ENCODE measurements at places on chromosomes 16 and 17. TPM values are rescaled to one million over a fixed set of nuclear protein-coding genes. Genes with fewer than 3 reads are reported as not detected.

TMEM114 gene
- total RNA-seq = 0.52 TPM

KRT15 gene
- 0.03 TPM for total RNA-seq

KRTAP4-9 gene
- not detected for total RNA-seq

- H3K27ac ChIP-seq = no peak overlapping the region
- no peaks in the 10 kb centered on the region for H3K27me3 ChIP-seq
- peaks cover 4% of the 10 kb centered on the region for H3K4me1 ChIP-seq
- no peak for DNase-seq
- H3K4me3 ChIP-seq = no peak overlapping the region
- H3K36me3 ChIP-seq = no peaks in the 10 kb centered on the region
These were observed 682.4 kb downstream of the TOX3 start for GRCh38 chr16:51864575-51864974.

DNA sequence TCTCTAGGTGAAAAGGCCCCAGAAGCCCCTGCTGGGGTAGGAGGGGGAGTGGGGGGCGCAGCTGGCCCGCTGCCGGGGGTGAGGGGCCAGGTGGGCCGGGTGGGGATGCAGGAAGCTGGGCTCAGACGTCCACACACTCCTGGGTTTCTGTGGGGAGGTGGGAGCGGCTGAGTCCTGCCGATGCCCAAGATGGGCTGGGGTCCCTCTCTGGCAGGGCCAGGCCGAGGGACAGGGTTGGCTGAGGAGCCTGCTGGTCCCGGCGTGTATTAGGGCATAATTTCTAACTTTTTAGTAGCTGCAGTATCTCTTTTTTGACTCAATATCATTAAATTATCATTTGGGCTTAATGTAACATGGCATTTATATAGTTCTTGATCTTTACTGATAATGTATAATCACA lies 121.4 kb upstream of the CORO6 start:
- H3K4me1 ChIP-seq = no peaks in the 10 kb centered on the region
- H3K4me3 ChIP-seq = no peak overlapping the region
- no peak for DNase-seq
- no peak overlapping the region for H3K27ac ChIP-seq
- no peaks in the 10 kb centered on the region for H3K36me3 ChIP-seq
- H3K27me3 ChIP-seq = no peaks in the 10 kb centered on the region

DNA sequence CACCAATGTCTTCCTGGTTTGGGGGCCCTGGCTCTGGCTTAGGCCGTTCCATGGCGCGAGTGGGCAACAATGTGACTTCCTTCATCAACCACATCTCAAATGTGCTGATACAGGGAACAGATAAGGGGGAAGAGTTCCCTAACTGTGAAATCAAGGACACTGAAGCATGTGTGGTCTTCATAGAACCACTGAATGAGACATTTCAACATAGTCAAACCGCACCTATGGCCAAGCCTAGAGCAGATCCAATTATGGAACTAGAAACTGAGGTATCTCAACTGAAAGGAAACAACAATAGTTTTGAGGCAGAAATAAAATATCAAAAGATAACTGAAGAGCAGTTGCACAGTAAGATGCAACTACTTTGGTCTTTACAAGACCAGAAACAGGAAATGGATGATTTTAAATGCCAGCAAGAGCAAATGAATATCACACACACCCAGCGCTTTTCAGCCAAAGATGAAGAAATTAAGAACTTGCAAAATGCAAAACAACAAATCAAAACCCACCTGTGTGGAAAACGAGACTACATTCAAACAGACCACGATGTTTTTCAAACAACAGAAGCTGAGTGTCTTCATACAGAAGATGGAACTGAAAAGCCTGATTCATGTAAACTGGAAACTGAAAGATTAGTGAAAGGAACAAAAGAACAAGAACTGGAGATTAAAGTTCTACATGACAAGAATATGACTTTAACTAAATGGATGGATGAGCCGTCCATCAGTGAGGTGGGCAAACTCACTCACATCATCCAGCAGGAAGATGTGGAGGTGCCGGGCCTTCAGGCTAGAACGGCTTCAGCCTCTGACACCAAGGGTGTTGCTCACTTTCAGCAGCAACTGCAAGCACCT lies 18.1 kb upstream of the LCMT1 start:
- DNase-seq = no peak
- H3K4me1 ChIP-seq = no peaks in the 10 kb centered on the region
- H3K27ac ChIP-seq = no peak overlapping the region
- no peak overlapping the region for H3K4me3 ChIP-seq
- H3K36me3 ChIP-seq = no peaks in the 10 kb centered on the region

DNA sequence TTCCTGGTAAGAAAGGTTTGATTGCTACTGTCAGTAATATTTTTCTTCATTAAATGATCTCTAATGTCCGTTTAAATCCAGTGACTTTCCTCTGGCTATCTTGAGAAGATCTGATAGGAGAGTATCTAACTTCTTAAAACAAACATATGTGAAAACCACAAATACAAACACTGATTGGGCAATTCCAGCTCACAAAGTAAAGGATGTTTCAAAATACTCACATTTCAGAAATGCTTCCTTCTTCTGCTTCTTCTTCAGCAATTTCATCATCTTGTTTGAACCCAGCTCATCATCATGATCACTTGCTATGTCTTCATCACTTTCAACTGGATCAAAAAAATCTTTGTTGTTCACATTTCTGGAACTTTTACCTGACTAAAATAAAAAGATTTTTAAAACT lies 64.3 kb upstream of the RBL2 start:
- no peaks in the 10 kb centered on the region for H3K4me1 ChIP-seq
- H3K4me3 ChIP-seq = no peak overlapping the region
- H3K27me3 ChIP-seq = peaks cover 21% of the 10 kb centered on the region
- DNase-seq = no peak

DNA sequence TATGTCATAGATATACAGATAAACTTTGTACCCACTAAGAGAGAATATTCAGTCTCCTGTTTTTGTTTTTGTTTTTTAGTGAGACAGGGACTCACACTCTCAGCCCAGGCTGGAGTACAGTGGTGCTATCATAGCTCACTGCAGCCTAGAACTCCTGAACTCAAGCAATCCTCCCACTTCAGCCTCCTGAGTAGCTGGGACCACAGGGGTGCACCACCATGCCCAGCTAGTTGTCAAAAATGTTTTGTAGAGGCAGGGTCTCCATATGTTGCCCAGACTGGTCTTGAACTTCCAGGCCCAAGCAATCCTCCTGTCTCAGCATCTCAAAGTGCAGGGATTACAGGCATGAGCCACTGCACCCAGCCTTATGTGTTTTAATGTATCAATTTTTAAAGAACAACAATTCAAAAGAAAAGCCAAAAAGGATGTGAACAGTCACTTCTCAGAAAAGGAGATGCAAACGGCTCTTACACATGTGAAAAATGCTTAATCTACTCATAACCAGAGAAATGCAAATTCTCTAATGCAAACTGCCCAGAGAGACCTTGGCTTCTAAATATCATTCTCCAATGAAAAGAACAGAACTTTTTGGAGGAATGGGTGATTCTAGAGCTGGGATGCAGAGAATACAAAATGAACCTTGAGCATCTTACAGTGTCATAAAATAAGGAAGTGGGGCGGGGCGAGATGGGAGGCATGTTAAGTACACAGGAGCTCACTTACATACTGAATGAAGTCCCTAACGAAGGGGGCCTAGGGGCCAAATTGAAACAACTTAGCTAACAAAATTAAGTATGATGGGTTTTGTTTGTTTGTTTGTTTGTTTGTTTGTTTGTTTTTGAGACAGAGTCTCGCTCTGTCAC lies 7.3 kb upstream of the CMTM3 start:
- no peak overlapping the region for H3K4me3 ChIP-seq
- no peaks in the 10 kb centered on the region for H3K4me1 ChIP-seq
- DNase-seq = no peak
- H3K27ac ChIP-seq = no peak overlapping the region
- no peaks in the 10 kb centered on the region for H3K36me3 ChIP-seq

DNA sequence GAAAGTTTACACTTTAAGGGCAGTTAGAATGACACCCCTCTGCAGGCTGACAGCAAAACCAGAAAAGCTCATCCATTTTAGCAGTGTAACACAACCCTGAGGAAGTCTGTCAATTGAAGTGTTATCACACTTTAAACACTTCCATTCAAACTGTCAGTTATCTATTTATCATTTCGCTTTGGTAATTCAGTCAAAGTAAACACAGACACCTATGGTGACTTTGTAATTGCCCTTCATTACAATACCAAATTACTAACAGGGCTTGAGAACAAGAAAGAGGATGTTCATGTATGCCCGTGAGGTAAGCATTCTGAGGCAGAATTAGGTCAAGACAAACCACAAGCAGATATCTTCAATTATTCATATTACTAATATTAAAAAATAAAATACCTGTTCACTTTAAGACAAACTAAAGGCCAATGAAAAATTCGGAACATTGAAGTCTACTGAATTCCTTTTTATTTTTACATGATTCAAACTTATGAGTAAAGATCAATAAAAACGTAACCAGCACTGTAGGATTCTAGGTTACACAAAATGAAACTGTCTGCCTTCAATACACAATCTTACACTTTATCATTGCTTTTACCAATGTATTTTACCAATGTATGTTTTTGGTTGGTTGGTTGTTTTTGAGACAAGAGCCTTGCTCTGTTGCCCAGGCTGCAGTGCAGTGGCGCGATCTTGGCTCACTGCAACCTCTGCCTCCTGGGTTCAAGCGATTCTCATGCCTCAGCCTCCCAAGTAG lies 57.1 kb downstream of the BRIP1 start:
- H3K4me3 ChIP-seq = no peak overlapping the region
- peak; percentile 5 for DNase-seq
- H3K4me1 ChIP-seq = no peaks in the 10 kb centered on the region

GRCh38 chr16:49057391-49057790 lies 224.2 kb downstream of the CBLN1 start:
- H3K4me1 ChIP-seq = peaks cover 11% of the 10 kb centered on the region
- H3K27me3 ChIP-seq = no peaks in the 10 kb centered on the region
- no peak overlapping the region for H3K4me3 ChIP-seq
- H3K36me3 ChIP-seq = no peaks in the 10 kb centered on the region

DNA sequence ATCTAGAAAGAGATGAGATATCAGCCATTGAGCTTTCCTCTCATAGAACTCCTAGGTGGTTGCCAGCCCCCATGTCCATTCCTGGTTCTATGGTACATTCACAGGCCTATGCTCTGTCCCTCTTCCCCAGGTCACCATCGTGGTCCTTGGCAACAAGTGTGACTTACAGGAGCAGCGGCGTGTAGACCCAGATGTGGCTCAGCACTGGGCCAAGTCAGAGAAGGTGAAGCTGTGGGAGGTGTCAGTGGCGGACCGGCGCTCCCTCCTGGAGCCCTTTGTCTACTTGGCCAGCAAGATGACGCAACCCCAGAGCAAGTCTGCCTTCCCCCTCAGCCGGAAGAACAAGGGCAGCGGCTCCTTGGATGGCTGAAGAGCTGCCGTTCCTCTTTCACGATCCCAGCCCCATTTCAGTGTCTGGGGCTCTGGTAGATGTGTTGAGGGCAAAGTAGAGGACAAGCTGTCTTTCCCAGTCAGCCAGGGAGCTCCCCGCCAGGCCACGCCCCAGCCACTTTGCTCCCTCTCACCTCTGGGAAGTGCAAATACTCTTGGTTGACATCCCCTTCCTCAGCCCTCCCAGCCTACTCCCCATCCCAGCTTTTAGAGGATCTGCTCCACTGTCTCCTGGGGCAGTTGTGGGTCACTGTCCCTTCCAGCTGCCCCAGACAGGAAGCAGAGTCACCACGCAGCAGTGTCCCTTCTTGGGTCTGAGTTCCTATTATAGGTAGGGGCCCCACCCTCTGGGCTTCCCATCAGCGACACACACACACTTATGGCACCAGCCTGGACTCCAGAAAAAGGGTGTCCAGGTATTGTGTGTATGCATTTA lies 3.8 kb downstream of the NKIRAS2 start:
- H3K27me3 ChIP-seq = no peaks in the 10 kb centered on the region
- peaks cover 6% of the 10 kb centered on the region for H3K36me3 ChIP-seq
- DNase-seq = no peak

- H3K27ac ChIP-seq = no peak overlapping the region
- DNase-seq = peak; percentile 69
- H3K36me3 ChIP-seq = no peaks in the 10 kb centered on the region
These were observed 50.9 kb upstream of the CDC42EP4 start for GRCh38 chr17:73362697-73363096.

- H3K36me3 ChIP-seq = no peaks in the 10 kb centered on the region
- H3K4me1 ChIP-seq = peaks cover 50% of the 10 kb centered on the region
- no peak for DNase-seq
- peak overlapping the region; percentile 78 for H3K4me3 ChIP-seq
- peak overlapping the region; percentile 6 for H3K27ac ChIP-seq
- H3K27me3 ChIP-seq = no peaks in the 10 kb centered on the region
These were observed 3.3 kb downstream of the NXN start for GRCh38 chr17:976312-976711.

GRCh38 chr16:58012481-58012880 lies 11.3 kb downstream of the USB1 start:
- H3K36me3 ChIP-seq = no peaks in the 10 kb centered on the region
- H3K27ac ChIP-seq = no peak overlapping the region
- no peak overlapping the region for H3K4me3 ChIP-seq
- H3K27me3 ChIP-seq = no peaks in the 10 kb centered on the region

DNA sequence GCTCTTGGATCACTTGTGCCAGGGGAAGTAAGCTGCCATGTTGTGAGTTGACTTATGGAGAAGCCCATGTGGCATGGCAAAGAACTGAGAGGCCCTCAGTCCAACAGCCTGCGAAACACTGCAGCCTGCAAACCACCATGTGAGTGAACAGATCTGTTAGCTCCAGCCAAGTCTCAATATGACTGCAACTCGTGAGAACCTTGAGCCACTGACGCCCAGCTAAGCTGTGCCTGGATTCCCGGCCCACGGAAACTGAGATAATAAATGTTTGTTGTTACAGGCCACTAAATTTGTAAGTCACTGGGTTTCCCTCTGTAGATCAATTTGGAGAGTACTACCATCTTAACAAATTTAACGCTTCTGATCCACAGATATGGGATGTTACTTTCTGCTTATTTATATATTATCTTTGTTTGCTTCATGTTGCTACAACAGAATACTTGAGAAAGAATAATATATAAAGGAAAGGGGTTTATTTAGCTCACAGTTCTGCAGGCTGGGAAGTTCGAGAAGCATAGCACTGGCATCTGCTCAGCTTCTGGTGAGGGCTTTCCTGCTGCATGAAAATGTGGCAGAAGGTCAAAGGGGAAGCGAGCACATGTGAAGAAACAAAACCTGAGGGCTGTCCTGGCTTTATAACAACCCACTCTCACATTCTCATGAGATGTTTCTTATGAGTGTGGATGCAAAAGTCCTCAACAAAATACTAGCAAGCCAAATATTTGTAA lies 29.4 kb upstream of the ATP2A3 start:
- DNase-seq = no peak
- H3K4me3 ChIP-seq = no peak overlapping the region
- no peaks in the 10 kb centered on the region for H3K36me3 ChIP-seq
- no peaks in the 10 kb centered on the region for H3K27me3 ChIP-seq
- H3K4me1 ChIP-seq = no peaks in the 10 kb centered on the region

- no peak overlapping the region for H3K4me3 ChIP-seq
- no peaks in the 10 kb centered on the region for H3K27me3 ChIP-seq
- DNase-seq = peak; percentile 84
- H3K4me1 ChIP-seq = peaks cover 6% of the 10 kb centered on the region
These were observed 10.2 kb downstream of the CYB561 start for GRCh38 chr17:63435681-63436522.

- no peak for DNase-seq
- H3K4me1 ChIP-seq = peaks cover 8% of the 10 kb centered on the region
- H3K4me3 ChIP-seq = no peak overlapping the region
- H3K36me3 ChIP-seq = no peaks in the 10 kb centered on the region
- H3K27me3 ChIP-seq = peaks cover 26% of the 10 kb centered on the region
These were observed 30.8 kb downstream of the SREBF1 start for GRCh38 chr17:17806035-17806434.

GRCh38 chr17:37518826-37519225 lies 29.1 kb downstream of the DUSP14 start:
- H3K4me3 ChIP-seq = no peak overlapping the region
- DNase-seq = no peak
- H3K36me3 ChIP-seq = peaks cover 3% of the 10 kb centered on the region
- no peaks in the 10 kb centered on the region for H3K27me3 ChIP-seq
- H3K27ac ChIP-seq = no peak overlapping the region
- H3K4me1 ChIP-seq = no peaks in the 10 kb centered on the region

Data from GM23338 (cell line).